Colonic mucosa (tissue), 4 donors: ENCODE measurements at places on chromosomes 6 and 20. TPM values are rescaled to one million over a fixed set of nuclear protein-coding genes. Genes with fewer than 3 reads are reported as not detected.

TSPO2 gene
- total RNA-seq, result not detected

GRIK2 gene
- total RNA-seq, result 0.72 TPM

SLPI gene
- total RNA-seq, result 113 TPM

PPIL4 gene
- 16.0 TPM for total RNA-seq

CTSA gene
- 366 TPM for total RNA-seq

ZBTB22 gene
- total RNA-seq, result 12.4 TPM

TMEM244 gene
- total RNA-seq, result not detected

KCNQ2 gene
- total RNA-seq, result 0.19 TPM

SIGLEC1 gene
- 4.6 TPM for total RNA-seq

LRRC73 gene
- 1.1 TPM for total RNA-seq

HDGFL1 gene
- not detected for total RNA-seq

CLDN20 gene
- not detected for total RNA-seq

CFAP206 gene
- 0.20 TPM for total RNA-seq

CEP57L1 gene
- 13.1 TPM for total RNA-seq

GSTA3 gene
- total RNA-seq, result not detected

TRIM40 gene
- 17.0 TPM for total RNA-seq

KIFC1 gene
- total RNA-seq, result 74.6 TPM

NKAIN2 gene
- 0.21 TPM for total RNA-seq

LY6G6D gene
- total RNA-seq, result not detected

DUSP22 gene
- total RNA-seq, result 20.5 TPM

FAM83C gene
- 0.45 TPM for total RNA-seq

C20orf141 gene
- not detected for total RNA-seq

C20orf96 gene
- 7.9 TPM for total RNA-seq

OR2B6 gene
- total RNA-seq, result not detected

DNPH1 gene
- 76.8 TPM for total RNA-seq

CGA gene
- not detected for total RNA-seq

MROH8 gene
- 1.3 TPM for total RNA-seq

SALL4 gene
- total RNA-seq, result 0.13 TPM

SS18L1 gene
- 17.7 TPM for total RNA-seq

GPLD1 gene
- total RNA-seq, result 0.84 TPM

PRICKLE4 gene
- total RNA-seq, result 4.8 TPM

SLC25A27 gene
- total RNA-seq, result 7.1 TPM

TMEM74B gene
- total RNA-seq, result 2.0 TPM

PCSK2 gene
- 2.0 TPM for total RNA-seq

ENPP5 gene
- 3.6 TPM for total RNA-seq

MCHR2 gene
- total RNA-seq, result not detected

RAMACL gene
- 0.48 TPM for total RNA-seq

LAMA4 gene
- 15.8 TPM for total RNA-seq

RWDD2A gene
- total RNA-seq, result 4.6 TPM

MYB gene
- total RNA-seq, result 67.2 TPM

CYP39A1 gene
- total RNA-seq, result 4.4 TPM

DNAH8 gene
- total RNA-seq, result not detected

MAFB gene
- 11.2 TPM for total RNA-seq

MUC21 gene
- total RNA-seq, result not detected
